GM03348 (cell line): ENCODE measurements at places on chromosomes 5 and 9.

DNA sequence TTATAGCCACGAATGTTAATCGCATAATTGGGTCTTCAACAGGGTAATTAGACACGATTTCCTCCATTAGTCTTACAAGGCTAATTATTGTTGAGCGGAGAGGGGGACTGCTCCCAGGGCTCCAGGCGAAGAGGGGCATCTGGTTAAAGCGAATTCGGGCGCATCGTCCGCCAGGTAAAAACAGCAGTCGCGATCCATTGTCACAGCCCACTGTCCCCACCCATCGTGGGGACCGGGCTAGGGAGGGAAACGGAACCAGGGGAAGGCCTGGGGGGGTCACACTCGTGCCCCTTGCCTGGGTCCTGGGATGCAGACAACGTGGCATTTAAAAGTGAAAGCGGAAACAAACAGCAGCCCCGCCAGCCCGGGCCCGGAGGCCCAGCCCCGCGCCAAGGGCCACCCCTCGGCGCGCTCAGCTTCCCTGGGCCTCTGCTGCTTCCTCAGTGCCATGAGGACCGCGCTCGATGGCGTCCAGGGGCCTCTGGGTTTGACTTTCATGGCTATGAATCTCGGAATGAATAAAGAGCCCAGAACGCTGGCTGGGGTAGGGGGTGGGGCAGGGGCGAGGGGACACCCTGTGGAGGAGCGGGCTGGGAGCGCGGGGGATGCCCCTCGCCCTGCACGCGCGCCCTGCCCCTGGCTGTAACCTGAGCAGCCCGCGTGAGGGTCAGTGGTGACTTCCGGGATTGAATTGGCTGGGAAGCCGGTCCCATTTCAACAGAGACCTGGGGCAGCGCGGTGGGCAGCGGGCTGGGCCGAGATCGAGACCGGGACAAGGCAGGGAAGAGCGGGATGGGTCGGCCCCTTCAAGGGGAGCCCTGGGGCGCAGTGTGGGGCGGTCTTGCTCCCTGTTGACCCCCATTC lies 99.9 kb downstream of the GTF3C4 start:
- peak; percentile 90 for DNase-seq

GRCh38 chr5:6704361-6704851 lies 8.8 kb upstream of the TENT4A start:
- DNase-seq: peak; percentile 84

DNA sequence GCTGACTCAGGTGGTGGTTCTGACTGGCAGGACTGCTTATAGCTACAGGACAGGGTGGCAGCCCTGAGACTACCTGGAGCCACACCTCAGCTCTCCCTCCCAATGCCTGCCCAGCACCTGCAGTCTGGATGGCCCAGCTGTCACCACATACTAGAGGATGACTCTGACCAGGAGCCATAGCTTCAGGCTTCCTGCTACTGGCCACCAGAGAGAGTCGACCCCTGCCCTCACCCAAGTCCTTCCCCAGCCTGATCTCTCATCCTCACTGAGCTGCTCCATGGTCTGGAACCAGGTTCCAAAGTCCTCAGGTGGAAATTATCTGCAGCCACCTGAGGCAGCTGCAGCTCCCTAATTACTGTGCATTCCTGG lies 25.6 kb upstream of the TDRD7 start:
- DNase-seq: no peak

- DNase-seq: no peak
Observed at GRCh38 chr5:67170767-67171166, 25.8 kb downstream of the CD180 start.

DNA sequence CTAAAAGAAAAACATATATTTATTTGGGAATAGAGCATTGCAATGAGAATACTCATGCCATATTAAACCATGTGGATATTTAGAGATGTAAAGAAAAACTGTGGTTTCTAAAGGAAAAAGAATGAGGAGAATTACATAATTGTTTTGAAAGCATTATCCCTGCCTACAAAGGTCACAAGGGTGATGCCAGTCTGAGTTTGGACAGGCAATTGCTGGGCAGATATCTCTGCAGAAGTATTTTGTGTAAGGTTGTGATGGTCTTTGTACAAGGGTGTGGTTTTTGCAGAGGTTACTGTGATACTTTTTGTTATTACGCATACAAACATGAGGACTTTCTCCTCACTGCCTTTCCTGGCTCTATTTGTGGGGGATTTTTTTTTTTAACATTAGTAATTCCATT lies 2022.9 kb upstream of the CDH6 start:
- DNase-seq: no peak
